ENCODE measurements at places on chromosomes 7 and 10.

DNA sequence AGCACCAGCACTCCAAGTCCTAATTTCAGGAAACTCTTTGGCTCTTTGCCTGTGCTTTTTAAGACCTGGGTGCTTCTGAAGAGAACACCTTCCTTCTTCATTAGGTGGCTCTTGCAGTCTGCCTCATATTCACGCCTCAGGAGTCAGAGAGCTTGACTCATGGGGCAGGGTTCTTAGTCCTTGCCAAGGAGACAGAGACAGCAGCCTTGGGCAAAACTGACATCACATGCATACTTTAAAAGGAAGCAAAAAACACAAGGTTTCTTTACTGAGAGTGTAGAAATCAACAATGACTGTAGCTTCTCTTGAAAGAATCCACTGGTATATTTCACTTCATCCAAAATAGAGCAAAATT, 780.6 kb downstream of the INHBA start:
- DNase-seq, result no peak

- no peak for DNase-seq
Measured at GRCh38 chr7:12222889-12223579, 11.9 kb downstream of the TMEM106B start.

GRCh38 chr10:129586898-129587443, 119.9 kb downstream of the MGMT start:
- DNase-seq, result no peak

- DNase-seq, result peak; percentile 68
Measured at GRCh38 chr7:99392659-99393354, 15.6 kb downstream of the PDAP1 start.

DNA sequence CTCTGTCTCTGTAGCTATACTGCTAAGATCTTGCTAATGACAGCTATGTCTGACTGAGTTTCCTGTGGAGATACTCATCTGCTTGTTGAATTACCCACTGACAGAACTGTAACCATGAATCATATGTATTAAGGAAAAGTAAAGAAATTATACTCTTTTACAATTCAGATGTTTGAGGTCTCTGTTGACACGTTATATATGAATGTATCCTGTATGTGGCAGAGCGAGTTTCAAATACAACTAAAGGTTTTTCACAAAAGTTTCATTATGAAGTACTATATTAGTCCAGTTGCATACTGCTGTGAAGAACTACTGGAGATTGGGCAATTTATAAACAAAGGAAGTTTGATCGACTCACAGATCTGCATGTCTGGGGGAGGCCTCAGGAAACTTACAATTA, 232.5 kb downstream of the CDK14 start:
- no peak for DNase-seq

GRCh38 chr7:42765931-42766330, 145.9 kb downstream of the C7orf25 start:
- DNase-seq, result no peak

GRCh38 chr10:34931216-34931615, 116.1 kb upstream of the PARD3 start:
- DNase-seq, result no peak

GRCh38 chr7:89809291-89809690, 345.0 kb upstream of the STEAP1 start:
- DNase-seq, result no peak

DNA sequence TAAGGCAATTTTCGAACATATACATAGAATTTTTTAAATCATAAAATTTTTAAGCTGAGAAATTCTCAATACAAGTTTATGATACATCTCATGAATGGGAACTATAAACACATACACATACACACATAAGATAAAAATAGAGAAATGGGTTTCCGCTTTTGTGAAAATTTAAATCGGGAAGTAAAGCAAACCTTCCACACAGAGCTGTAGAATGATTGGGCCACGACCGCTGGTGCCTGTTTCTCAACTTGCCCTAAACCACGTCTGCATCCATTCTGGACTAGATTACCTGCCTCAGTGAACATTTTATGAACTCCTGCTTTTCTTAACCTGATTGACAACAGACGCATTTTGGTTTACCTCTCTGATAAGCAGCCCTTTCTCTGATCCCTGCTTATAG, 264.4 kb downstream of the SKAP2 start:
- no peak for DNase-seq

- no peak for DNase-seq
Measured at GRCh38 chr10:46299536-46300369, 13.0 kb downstream of the ANTXRL start.

DNA sequence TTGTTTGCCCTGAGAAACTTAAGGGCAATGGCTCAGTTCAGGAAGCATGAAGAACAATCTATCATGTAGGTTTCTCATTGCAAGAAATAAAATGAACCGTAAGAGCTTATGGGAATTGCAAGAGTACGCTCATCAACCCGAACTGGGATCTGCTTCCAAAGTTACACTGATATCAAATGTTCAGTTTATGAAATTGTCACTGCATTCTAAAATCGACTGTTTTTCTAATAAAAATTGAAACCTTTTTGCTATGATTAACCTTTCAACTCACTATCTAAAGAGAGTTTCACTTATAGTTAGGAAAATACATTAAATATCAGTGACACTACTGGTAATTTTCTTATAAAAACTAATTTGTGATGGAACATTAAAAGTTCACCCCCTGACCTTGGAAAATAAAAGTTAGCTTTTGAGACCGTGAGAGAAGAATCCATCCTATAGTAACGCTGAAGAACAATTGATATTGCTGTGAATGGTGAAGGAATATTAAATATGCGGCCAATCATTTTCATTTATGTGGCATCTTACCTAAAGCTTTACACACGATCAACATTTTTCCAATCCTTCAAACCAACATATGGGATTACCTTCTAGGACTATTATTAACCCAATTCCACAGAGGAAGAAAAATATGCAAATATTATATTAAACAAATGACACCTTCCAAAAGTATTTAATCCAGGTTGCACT, 2.2 kb downstream of the MEOX2 start:
- no peak for DNase-seq

DNA sequence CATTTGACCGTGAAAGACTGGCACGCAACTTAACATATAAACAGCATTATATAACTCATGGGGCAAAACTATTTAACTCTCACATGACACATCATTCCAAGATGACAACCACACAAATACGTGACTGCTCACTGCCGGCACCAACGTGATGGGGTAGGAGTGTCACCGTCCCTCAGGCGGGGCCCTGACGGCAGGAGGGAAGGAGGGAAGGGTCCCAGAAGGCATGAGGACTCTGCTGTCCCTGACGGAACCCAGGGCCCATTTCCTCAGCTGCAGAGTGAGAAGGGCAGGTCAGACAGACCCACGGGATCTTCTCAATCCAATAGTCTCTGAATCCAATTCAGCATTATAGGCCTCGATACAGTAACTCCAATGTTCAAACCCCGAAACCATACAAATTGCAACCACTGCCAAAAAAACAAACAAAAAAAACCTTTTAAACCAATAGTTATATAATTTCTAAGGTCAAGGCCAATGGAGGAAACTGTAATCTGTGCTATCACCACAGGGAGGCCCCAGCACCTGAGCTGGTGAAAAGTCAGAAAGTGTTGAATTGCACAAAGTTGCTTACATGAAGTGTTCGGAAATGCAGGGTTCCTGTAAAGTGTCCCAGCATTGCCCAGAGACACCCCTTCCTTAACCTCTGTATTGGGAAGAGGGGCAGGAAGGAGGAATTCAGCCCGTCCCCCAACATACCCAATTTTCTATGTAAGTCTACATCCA, 137.4 kb downstream of the TNS3 start:
- no peak for DNase-seq

DNA sequence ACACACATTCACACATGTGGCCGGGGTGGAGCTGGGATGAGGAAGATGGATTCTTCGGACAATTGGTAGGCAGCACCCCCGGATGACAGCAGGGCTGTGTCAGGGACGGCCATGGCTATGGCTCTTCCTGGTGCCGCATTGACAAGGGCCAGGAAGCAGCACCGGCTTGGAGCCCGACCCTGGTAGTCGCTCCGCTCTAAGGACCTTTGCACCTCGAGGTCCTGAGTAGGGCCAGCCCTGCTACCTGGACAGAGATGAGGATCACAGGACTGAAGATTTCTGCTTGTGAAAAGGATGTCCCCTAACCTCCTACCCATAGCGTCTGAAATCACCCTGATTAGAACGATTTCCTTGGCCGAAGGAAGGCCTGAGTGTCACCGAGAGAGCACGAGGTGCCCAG, 134.1 kb downstream of the ADARB2 start:
- DNase-seq, result no peak

DNA sequence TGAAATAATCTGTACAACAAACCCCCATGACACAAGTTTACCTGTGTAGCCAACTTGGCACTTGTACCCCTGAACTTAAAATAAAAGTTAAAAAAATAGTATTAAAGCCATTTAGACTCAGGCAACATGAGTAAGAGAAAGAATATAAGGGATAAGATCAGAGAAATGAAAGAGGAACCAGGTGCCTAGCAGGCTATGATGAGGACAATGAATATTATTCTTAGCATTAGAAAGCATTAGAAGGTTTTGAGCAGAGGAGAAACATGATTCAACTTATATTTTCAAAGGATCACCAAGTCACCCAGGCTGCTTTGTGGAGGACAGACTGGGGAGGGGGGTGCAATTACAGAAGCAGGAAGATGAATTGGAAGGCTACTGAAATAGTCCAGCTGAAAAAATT, 48.1 kb upstream of the TES start:
- no peak for DNase-seq

DNA sequence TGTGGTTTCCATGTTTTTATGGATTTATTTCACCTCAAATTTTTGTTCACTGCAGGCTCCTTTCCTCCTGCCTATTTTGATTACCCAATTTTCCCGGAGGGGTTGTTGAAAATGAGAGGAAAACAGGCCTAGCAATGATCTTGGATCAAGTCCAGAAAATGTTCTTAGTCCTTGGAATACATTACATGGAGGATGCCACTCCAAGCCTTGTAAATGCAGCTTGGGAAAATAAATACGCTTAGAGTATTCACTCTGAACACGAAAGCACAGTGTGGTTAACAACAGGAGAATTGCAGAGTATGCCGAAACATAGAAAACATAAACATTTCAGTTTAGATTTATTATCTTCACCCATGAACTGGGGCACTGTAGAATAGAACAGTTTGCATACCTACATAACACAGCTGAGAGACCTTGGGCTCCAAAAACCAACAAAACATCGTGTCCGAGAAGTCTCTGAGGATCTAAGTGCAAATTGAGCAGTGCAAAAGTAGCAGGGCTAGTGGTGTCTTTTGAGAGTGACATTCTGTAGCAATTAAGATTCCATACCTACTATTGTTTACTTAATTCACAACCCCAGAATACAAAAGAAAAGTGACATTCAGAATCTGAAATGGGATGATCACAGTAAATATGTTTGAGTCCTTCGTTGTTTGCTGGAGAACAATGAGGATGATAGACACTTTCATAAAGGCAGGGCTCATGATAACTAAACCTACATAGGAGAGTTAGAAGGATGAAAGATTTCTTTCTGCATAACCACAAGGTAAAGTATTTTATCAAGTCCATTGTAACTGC, 7.6 kb upstream of the CD36 start:
- DNase-seq, result no peak

DNA sequence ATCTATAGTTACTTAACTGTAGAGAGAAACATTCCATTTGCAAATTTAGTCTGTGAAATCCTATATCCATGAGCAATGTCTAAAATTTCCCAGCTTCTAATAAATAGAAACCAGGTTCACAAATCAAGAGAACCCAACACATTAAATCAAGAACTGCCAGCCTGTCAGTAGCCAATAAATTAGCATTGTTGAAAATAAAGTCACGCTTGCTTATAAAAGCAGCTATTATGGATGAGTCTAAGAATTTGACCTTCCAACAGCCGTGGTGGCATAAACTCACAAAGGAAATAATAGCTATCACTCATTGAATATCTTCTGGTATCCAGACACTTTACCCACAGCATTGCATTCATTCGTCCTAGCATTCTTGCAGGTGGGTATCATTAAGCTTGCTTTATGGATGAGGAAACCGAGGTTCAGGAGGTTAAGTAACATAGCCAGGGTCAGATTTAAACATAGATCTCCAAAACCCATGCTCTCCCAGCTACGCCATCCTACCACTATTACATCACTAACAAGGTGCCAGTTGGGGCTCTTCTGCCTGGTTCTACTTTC, 260.1 kb upstream of the YAE1 start:
- DNase-seq, result no peak

DNA sequence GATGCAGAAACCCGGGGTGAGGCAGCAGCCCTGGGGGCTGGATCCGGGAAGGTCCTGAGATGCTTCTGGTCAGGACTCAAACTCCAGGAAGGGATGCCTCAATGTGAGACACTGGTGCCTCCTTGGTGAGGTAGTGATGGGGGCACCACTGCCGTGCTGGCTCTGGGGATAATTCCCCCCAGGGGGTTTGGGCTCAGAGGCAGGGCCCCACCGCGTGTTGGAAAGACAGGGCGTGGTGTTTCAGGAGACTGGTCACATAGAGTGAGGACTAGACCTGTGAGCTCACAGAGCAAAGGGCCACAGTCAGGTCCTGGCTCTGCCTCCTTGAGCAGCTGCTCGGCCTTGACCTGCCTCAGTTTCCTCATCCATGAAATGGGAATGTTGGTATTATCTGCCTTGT, 361.9 kb downstream of the GLRX3 start:
- DNase-seq, result no peak

- DNase-seq, result no peak
Measured at GRCh38 chr7:94142281-94142680, 138.1 kb upstream of the BET1 start.

GRCh38 chr7:107355616-107356015, 114.2 kb upstream of the GPR22 start:
- DNase-seq, result no peak

DNA sequence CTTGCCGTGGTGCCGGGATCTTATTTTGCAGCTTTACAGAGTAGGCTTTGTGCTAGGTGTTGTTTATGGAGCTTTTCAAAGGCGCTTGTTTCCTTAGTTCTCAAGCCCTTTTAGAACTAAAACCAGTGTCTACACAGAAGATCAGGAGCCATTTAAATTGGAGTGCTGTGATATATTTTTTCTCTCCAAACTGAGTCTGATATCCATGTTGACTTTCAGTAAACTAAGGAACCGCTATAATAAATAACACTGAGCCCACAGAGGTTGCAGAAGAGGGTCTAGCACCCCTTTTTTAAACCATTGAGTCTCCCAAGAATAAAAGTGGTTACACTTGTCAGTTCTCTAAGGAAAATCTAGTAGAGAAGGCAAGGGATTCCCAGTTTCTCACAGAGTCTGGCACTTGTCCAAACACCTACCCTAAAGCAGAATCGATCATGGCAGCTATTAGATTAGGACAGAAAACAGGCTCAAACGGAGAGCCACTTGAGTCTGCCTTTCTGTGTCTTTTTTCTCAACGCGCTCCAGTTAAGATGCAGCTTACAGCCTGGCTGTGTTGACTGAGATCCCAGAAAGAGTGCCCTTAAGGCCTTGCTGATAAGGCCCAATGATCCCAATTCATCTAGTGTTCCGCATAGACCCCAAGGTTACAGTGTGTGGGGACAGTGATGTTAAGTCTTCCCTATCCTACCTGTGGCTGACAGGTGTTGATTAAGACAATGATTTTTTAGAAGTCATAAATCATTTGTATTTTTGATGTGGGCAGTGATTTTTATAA, 804 bp downstream of the TMEM106B start:
- no peak for DNase-seq

GRCh38 chr10:75238182-75239095, 2.7 kb upstream of the COMTD1 start:
- no peak for DNase-seq

Measured in activated T-cell treated with anti-CD3 and anti-CD28 coated beads for 4 hours (primary cell).